ENCODE measurements at places on chromosomes 7 and 10.

DNA sequence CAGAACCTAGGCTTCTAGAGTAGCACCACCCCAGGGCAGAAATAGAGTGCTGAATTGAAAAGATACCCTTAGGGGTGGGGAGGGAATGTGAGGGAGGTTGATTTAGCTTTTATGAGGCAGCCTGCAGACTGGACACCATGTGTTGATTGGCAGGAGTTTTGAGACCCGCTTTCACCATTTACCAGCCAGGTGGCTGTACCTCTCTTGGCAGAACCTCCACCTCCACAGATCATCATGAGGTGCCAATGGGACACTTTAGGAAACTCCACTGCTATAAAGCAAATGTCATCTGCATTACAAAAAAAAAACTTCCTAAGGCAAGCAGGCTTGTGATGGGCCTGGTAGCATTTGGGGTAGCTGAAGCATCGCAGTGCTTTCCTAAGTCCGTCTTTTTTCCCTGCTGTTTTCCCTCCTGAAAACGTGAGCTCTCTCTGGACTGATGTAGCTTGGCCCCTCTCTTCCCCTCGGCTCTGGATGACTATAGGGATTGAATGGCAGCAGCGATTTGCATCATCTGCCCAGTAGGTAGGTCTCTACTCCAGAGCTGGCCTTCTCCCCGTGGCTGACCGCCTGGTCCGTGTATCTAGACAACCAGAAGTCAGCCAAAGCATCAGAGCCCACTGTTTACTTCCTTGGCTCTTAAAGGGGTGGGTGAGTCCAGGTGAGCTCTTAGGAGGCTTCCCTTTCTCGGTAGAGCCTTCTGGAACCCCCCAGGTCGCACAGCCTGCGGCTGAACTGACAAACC lies 1.3 kb downstream of the PCBD1 start:
- no peak for DNase-seq

- no peak for DNase-seq
Observed at GRCh38 chr7:28806841-28807240, 151.3 kb downstream of the TRIL start.

GRCh38 chr7:104679085-104679484 lies 334.9 kb upstream of the KMT2E start:
- DNase-seq: no peak

DNA sequence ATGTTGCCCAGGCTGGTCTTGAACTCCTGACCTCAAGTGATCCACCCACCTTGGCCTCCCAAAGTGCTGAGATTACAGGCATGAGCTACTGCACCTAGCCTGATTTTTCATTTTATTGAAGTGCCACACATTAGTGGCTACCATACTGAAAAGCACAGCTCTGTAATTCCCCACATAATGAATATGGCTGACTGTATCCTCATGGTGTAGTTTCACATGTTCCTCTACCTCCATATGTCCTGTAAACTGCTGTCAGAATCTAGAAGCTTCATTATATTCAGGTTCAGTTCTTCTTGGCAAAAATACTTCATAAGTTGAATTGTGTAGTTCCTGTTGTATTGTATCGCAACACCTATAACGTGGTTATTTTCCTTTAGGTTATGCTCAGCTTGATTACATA lies 11.1 kb downstream of the JMJD1C start:
- no peak for DNase-seq

DNA sequence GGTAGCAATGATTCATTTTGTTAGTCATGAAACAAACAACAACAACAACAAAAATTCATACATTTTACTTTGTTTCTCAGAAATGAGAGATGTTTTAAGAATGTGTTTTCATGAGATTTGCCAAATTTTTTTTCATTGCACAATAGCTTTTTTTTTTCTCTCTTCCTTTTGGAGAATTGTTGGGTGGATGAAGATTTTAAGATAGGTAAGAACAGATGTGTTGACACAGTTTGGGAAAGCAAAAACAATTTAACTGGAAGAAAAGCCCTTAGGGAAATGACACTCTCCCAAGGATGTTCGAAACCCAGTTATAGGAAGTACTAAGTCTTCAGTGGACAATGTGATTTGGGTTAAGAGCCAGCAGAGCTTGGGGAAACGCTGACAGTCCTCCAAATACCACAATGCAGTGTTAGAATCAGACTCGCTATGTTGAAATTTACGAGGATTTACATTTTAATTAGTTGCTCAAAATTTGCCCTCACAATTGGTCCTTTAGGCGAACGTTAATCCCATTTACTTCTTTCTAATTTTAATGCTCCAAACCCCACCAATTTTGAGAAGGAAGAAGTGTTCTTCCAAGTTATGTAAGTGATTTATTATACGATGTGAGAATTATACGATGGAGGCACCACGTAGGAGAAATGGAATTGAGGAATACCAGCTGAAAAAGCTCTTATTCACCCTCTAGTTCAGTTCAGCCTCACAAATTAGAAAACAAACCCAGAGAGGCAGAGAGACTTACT lies 61.2 kb downstream of the HHEX start:
- DNase-seq: no peak

- DNase-seq: peak; percentile 69
Observed at GRCh38 chr7:50068850-50069551, 24.0 kb downstream of the ZPBP start.

Data from NCI-H774 (cell line).